ENCODE measurements at places on chromosomes 1 and 21. TPM values are rescaled to one million over a fixed set of nuclear protein-coding genes. Genes with fewer than 3 reads are reported as not detected.

- DNase-seq = no peak
These were observed 281.6 kb downstream of the BRINP3 start for GRCh38 chr1:190196020-190196419.

Gene ST6GALNAC5
- total RNA-seq = 0.62 TPM

Gene ZNF593OS
- not detected for total RNA-seq

- no peak for DNase-seq
These were observed 150.8 kb downstream of the MAGI3 start for GRCh38 chr1:113541106-113541505.

Gene OVAAL
- total RNA-seq = 1.5 TPM

Gene AMY1B
- total RNA-seq = not detected

Gene HES5
- total RNA-seq = 1.7 TPM

Gene PLEKHG5
- total RNA-seq = 16.9 TPM

- DNase-seq = no peak
These were observed 8.3 kb downstream of the BARHL2 start for GRCh38 chr1:90708826-90709225.

Measured in left ventricle myocardium superior (tissue), 1 donor.